ENCODE measurements at places on chromosomes 1 and 21. TPM values are rescaled to one million over a fixed set of nuclear protein-coding genes. Genes with fewer than 3 reads are reported as not detected.

The LCE1B gene
- total RNA-seq: not detected

DNA sequence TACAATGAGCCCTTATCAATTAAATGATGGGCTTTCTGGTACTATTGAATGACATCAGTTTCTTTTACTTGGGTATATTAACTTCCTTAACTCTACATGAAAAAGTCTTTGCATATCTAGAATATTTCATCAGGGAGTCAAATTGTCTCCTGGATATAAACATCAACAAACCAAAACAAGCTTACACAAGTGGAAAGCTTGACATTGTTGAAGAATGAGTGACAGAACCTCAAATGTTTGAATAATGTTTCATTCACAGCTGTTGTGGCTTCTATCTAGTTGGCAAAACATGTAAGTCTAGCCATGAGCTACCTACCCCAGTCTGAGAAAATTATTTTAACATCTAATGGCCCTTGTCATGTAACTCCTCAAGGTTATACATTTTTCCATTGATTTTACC, 604.8 kb upstream of the ADAMTS5 start:
- DNase-seq: no peak

DNA sequence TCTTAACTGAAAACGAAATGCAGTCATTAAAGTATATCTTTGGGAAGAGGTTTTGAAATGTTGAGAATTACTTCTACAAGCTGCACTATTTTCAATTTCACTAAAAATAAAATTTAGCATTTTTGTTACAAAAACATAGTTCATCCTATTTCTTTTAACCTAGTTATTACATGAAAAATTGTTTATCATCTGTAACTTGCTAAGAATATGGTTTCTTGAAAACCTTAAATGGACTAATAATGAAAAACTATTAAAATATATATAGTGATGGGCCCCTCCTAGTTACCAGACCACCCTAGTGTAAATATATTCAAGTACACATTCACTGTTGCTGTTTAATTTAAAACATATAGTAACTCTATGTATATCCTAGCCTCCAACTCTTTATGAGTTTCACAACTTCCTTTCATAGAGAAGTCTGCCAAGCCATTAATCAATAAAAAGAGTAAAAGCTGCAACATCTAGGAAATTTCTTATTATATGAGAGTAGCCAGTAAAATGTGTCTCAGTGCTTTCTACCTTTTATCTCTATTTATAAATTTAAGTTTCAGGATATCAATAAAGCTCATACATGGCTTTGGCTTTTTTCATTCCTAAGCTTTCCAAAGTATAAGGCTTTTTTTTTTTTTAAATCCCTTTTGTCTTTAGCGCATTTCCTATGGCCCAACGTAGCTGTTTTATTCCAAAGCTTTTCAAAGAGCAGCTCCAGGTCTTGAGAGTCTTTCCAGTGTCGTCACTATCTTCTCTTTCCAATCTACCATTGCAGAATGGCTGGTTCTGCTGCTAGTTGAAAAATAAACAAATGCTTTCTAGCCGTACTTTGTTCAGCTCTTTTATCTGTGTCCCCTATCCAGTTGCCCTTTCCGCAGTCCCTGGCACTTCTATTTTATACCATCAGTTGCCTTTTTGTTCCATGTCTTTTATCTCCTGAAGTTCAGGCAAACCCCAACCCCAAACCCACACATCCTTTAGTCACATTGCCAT, 6.5 kb downstream of the IRF2BP2 start:
- DNase-seq: no peak

GRCh38 chr1:209207126-209207700, 376.3 kb upstream of the CAMK1G start:
- no peak for DNase-seq

The CRYZ gene
- 14.8 TPM for total RNA-seq

- no peak for DNase-seq
Measured at GRCh38 chr1:216034506-216034905, 388.7 kb downstream of the USH2A start.

The C2CD4D gene
- total RNA-seq: not detected

- DNase-seq: no peak
Measured at GRCh38 chr1:172277275-172277674, 143.2 kb upstream of the C1orf105 start.

The SPRR2B gene
- total RNA-seq: not detected

DNA sequence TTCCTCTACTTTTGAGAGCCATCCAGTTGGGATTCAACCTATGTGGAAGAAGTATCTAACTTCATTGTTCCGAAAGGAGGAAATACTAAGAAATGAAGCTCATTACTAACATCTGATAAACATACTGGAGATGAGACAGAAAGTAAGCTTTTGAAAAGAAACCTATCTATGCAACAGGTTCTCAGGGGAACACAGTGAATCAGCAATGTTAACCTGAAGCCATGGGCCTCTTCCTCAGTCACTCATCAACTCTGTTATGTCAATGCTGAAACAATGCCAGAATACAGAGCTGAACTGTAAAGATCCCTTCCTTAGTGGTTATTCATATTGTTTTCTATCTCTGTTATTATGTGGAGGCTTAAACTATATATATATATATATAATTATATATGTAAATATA, 55.5 kb upstream of the ESRRG start:
- no peak for DNase-seq

The CFHR1 gene
- total RNA-seq: 1.8 TPM

DNA sequence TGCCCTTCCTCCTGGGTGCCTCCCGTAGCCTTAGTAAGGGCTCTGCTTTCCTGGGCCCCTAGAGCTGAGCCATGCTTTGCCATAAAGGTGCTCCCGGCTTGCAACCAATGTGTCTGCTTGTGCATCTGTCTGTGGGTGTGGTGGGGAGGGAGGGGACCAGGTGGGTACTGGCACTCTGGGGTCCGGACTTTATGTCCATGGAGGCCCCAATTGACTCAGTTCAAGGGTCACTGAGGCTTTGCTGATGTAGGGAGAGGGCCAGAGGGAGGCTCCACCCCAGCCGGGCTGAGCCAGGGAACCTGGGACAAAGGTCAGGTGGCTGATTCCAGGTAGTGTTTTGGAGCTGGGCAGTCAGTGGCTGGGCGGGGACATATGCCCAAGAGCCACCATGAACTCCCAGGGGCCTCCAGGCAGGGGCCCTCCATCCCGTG, 15.0 kb downstream of the TNFRSF25 start:
- DNase-seq: no peak

GRCh38 chr1:224632381-224632871, 16.3 kb downstream of the CNIH3 start:
- no peak for DNase-seq

DNA sequence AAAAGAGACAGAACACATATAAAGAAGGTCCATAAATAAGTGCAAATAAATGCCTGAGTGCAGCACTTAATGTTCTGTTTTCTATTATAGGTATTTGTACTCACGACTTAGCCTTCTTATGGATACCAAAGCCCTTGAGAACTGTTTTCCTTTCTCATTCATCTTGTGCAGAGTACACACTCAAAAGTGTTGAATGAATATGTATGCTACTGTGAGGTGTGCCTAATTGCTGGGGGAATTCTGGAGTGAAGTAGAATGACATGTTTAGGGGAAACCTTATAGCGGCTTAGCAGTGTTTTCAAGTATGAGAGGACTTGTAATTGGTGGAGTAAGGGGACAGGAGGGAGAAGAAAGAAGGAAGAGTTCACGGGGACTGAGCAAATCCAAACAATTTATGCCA, 157.6 kb downstream of the CACNA1E start:
- no peak for DNase-seq

The CD1C gene
- total RNA-seq: not detected

The FMO5 gene
- total RNA-seq: 2.5 TPM

- no peak for DNase-seq
Measured at GRCh38 chr1:246728311-246728710, 4.1 kb downstream of the SCCPDH start.

DNA sequence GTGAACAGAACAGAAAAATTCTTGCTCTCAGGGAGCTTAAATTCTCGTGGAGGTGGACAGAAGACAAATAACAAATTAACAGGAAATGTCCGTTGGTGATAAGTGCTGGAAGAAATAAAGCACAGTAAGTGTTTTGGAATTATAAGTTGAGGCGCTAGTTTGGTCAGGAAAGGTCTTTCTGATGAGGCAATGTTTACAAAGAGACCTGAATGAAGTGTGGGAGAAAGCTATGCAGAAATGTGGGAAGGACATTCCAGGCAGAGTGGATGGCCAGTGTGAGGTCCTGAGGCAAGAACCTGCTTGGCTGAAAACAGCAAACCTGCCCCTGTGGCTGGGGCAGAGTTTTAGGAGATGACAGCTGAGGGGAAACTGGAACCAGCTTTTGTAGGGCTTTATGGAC, 23.3 kb downstream of the NGF start:
- DNase-seq: no peak

DNA sequence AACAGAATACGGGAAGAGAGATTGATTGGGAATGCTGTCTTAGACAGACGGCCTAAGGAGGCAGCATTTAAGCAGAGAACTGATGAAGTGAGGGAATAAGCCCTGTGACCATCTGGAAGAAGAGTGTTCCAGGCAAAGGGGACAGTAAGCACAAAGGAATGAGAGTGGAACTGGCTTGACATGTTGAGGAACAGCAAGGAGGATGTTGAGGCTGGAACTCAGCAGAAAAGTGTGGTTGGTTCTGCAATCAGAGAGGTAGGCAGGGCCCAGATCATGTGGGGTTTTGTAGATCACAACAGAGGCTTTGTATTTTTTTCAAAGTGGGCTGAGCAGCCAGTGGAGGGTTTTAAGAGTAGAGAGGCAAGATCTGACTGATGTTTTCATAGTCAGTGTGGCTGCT, 157.4 kb downstream of the DNM3 start:
- DNase-seq: no peak

The LCE2B gene
- not detected for total RNA-seq

DNA sequence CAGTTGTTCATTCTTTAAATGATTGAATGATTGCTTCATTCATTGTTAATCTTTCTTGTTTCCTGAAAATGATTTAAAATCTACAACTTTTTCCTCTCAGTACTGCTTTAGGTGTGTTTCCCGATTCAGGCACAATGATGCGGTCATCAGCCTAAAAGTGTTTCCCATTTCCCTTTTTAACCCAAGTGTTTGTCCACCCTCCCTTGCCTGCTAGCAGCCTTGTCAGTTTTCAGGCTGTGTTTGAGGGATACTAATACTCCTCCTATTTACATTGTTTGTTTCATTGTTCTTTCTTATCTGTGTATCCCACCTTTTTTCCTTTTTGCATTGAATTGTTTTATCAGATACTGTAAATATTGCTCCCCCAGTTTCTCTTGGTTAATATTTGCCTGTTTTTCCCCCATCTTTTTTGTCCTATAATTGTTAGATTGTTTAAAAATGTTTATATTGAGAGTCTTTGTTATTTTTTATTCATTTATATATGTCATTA, 131.1 kb downstream of the KIAA0319L start:
- no peak for DNase-seq

The LMX1A gene
- 0.32 TPM for total RNA-seq

The OLIG2 gene
- not detected for total RNA-seq

- DNase-seq: no peak
Measured at GRCh38 chr1:6269720-6270400, 9.0 kb upstream of the GPR153 start.

The KRTAP11-1 gene
- total RNA-seq: not detected

GRCh38 chr1:180881806-180882509, 30.7 kb upstream of the KIAA1614 start:
- DNase-seq: no peak

The PPT1 gene
- 94.0 TPM for total RNA-seq

DNA sequence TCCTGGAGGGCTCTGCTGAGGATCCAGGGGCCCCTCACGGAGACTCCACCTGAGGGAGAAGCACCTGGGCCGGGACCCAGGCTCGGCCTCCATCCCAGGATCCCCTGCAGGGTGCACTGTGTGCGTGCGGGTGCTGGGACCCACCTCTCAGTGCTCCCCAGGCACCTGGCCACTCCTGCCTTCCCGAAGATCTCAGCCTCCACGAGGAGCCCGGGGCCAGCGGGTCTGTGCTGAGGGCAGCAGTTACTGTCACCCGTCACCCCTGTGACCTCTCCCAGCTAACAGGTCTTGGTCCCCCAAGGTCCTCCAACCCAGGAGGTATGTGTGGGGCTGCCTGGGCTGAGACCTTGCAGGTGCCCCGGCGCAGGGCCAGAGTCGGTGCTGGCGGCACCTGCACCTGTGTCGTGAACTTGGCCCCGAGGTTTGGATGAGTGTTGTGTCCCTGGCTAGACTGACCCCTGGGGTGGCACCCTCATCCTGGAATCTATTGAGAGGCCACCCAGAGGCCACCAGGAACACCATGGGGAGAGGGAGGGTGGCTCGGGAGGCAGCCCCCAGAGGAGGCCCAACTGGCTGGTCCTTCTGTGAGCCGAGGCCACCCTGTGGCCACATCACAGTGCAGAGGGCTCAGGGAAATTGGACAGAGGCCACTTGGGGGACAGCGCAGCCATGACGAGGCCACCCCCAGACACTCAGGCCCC, 17.7 kb downstream of the MORN1 start:
- no peak for DNase-seq

GRCh38 chr1:8189931-8190483, 127.9 kb upstream of the SLC45A1 start:
- no peak for DNase-seq

DNA sequence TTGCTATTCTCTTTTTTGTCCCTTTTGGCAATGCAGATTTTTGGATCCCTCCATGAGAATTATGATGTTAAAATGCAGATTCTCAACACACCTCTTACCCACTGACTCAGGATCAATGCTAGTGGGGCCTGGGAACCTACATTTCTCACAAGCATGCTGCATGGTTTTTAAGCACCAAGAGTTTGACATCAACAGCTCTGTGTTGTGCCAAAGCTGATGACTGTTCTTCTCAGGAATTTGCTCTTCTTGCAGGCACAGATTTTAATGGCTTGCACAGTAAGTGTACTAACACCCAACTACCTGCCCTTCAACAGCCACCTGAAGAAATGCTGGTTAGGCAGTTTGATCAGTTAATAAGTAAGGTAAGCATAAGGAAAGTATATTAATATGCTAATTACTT, 468.7 kb downstream of the PTBP2 start:
- DNase-seq: no peak

The SPATA21 gene
- total RNA-seq: not detected

DNA sequence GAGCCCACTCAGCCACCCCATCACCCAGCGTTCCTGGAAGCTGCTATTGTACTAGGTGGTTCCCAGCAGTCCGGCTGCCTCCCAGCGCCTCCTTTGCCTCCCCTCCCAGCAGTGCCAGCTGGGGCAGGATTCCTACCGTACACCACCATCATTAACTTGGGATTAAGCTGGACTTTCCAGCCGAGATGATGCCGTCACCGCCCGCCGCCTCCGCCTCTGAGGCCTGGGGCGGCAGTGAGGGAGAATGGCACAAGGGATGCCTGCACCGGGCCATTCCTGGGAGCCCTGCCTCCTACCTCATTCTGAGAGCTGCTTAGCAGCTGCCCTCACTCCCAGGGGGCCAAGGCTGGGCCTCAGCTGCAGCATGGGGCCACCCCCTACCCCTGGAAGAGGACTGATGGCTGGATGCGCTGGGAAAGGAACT, 13.2 kb downstream of the CNTN2 start:
- DNase-seq: no peak

The FAF1 gene
- total RNA-seq: 47.8 TPM
